ENCODE measurements at places on chromosomes 16 and 17.

DNA sequence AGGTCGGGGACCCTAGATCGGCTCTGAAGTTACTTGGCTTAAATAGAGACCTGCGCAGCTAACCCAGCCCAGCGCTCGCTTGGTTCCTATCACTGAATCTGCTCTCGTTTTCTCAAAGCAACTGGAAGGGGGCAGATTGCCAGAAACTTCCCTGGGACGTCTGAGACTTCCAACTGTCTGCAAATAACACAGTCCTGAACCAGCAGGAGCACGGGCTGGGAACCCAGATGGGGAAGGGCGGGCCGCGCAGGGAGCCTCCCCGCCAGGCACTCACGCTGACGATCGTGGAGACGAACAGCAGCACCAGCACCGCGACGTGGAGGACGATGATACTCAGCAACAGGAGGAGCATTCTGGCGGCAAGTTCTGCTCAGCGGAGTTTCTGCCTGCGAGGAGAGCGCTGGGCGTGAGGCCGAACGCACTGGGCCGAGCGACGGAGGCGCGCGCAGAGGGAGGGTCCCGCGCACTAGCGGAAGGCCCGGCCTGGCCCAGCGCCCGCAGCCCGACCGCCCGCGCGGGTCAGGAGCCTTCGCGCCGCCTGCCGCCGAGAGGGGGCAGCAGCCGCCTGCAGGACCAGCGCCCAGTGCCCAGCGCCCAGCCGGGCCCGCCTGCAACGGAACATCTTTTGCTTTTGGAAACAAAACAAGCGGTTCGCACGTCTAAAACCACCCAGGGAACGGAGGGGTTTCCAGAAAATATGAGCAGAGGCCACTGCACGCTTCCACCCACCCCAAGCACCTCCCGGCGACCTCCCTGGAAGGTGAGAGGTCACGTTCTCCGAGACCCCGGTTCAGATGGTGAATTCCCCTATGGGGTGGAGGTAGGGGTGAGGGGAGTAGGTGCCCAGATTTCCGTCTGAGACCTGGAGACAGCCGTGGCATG lies 4.5 kb downstream of the PMP22 start:
- peak; percentile 45 for DNase-seq

GRCh38 chr16:86883583-86884389 lies 305.4 kb downstream of the FOXL1 start:
- DNase-seq, result no peak

- peak; percentile 20 for DNase-seq
Observed at GRCh38 chr17:32349503-32349853, 479 bp upstream of the ZNF207 start.

GRCh38 chr17:78935419-78936323 lies 10.5 kb upstream of the TIMP2 start:
- no peak for DNase-seq

- DNase-seq, result no peak
Observed at GRCh38 chr16:51393381-51394005, 242.4 kb upstream of the SALL1 start.

- DNase-seq, result no peak
Observed at GRCh38 chr16:54591816-54592246, 305.2 kb upstream of the IRX3 start.

DNA sequence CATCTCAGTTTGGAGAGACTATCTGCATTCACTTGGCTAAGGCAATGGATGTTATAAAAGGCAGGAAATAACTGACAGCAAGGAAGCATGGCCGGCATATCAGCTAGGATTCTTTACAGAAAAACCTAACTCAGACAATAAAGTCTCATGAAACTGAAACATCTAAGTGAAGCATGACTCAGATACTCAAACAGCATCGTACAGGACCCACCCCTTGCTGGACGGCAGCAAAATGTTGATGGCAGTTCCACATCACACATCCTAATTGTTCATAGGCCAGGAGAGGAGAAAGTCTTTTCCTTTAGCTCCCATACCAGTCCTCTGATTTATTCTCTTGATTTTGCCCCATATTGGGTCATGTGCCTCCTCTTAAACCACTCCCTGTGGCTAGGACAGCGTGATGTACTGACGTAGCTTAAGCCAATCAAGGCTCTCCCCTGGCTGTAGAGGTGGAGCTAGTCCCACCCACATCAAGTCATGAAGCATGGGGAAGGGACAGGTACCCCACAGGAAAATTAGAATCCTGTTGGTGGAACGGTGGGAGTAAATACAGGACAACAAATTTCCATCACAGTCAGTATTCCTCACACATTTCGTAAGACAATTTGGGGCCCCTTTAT lies 178.9 kb downstream of the IRX3 start:
- DNase-seq, result no peak
